GM03348 (cell line): ENCODE measurements at places on chromosomes 1 and 21.

GRCh38 chr1:157437296-157437695 is 115.0 kb downstream of the FCRL5 start:
- no peak for DNase-seq

- peak; percentile 77 for DNase-seq
Observed at GRCh38 chr1:240691909-240692705, 80.2 kb upstream of the GREM2 start.

GRCh38 chr1:119379117-119379516 is 10.5 kb downstream of the HAO2 start:
- no peak for DNase-seq

DNA sequence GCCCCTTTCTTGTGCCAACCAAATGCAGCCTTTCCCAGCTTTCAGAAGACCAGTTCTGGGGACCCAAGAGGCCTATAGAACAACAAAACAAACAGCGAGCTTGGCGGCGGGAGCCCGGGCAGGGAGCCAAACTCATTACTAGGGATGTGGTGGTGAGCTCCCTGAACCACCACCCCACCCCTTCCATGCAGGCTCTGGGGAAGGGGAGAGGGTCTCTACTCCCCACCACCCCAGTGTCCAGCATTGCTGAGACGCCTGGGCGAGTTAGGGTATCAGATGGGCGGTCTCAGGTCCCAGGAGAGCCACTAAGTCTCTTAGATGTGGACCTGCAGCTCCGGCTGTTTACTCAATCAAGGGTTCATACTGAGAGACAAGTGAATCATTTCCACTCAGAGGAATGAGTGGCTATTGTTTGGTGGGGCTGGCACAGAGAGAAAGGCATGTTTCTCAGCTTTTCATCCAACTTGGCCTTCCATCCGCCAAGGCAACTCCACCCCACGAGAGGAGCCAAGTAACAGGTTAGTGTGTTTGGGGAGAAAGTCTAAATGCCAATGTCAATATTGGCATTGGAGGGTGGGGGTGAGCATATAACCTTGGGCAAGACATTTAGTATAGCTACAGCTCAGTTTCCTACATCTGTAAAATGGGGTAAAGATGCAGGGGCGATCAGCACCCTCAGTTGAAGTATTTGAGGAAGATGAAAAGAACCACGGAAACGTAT is 40.9 kb downstream of the PLXNA2 start:
- peak; percentile 64 for DNase-seq

DNA sequence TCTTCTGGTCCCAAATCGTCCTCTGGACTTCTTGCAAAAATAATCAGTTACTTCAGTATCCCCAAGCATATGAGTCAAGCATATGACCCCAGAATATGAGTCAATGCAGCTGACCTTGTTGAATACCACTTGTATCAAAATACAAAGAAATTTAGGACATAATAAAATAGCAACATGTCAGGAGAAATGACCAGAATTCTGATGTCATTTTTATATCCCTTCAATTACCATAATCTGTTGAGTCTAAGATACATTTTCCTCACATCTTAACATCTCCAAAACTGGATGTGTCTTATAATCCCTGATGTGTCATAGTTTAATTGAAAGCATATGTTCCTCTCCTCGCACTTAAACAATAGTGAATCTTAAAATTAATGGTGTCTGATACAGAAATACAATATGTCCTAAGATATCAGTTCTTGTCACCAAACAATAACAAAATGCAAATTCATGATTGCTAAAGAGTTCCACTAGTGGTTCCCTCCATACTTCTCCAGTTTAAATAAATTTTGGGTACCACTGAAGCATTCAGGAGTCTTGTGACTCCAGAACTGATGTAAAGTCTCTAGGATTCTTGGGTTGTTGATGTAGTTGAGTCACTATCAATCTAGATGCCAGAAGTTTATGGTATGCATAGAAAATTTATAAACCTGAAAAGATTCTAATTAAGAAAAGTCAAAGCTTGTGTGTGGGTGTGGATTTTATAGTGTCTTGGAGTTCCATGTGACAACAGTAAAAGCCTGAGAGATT is 41.8 kb downstream of the KIFAP3 start:
- peak; percentile 22 for DNase-seq

DNA sequence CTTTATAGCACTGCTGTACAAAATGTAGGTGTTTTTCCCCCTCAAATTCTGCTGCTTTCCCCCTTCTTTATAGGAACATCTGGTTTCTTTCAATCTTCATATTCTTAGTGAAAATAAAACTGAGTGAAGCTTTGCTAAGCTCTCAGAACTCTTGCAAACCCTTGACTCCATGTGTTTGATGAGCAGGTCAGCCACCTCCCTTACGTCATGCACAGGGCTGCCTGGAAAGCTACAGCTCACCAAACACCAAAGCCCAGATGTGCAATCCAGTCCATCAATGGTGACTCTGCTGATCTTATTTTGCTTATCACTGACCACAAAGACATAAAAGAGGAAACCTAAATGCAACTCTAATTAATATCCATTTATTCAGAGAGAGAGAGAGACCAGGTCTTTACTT is 5.5 kb downstream of the CACNA1E start:
- no peak for DNase-seq

GRCh38 chr21:25562660-25563059 is 44.6 kb downstream of the MRPL39 start:
- DNase-seq: no peak
